ENCODE measurements at places on chromosomes 4 and X.

DNA sequence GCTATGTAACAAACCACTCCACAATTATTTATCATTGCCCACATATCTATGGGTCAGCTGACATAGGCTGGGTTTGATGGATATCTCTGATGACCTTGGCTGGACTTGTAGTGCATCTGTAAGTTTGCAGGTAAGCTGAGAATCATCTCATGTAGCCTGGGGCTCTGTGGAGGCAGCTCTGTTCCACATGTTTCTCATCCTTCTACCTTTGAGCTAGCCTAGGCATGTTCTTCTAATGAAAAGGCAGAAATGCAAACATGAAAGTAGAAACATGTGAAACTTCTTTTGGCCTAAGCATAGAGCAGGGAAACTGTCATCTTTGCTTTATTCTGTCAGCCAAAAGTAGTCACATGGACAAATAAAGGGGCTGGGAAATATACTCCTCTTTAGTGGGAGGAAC is 18.2 kb downstream of the MRPL1 start:
- DNase-seq = no peak

DNA sequence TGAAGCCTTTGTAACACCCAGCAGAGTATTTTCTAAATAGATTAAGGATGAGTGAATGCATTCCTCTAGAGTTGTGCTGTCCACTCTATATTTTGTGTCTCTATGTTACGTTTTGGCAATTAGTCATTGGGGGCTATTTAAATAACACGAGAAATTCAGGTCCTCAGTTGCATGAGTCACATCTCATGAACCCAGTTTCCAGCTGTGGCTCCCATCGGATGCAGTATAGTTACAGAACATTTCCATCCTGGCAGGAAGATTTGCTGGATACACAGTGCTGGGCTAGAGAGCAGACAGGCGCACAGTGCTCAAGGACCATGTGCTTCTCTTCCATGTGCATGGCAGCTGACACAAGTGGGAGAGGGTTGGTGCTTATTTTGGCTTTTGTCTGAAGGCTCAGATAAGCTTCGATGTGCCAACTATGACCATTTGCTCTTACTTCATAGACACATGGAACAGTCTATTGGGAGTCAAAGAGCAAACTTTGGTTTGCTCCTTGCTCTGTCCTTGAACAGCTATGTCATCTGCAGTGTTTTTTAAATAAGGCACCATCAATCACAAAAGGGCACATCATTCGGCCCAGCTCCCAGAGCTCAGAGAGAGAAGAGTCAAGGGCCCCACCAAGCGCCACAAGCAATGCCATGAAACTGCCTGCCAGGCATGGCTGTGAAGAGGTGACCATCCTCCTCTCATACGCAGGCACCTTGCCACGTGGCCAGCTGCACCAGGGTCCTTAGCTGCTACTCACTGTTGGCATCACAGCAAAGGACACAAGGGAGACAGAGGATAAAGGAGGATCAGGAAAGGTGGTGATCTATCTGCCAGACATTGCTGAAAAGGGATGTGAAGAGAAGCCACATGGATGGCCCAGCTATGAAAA is 8.1 kb upstream of the STS start:
- no peak for DNase-seq

DNA sequence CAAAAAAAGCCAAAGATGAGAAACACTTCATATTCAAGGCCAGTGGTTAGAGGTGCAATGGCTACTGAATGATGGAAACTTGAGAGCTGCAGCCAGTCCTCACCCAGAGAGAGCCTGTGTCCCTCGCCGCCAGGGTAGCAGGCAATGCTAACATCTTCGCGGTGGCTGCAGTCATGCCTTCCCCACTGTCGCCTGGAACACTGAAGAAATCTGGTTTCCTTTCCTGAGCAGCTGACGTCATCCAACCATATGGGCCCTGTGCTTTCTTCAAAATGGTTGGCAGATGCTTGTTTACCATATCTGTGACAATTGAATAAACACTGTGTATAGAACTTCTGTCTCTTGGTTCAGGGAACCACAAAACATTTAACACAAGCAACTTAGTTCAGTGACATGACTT is 39.7 kb downstream of the PRSS12 start:
- DNase-seq = no peak

- no peak for DNase-seq
Measured at GRCh38 chrX:45711231-45711630, 510.6 kb upstream of the DIPK2B start.

DNA sequence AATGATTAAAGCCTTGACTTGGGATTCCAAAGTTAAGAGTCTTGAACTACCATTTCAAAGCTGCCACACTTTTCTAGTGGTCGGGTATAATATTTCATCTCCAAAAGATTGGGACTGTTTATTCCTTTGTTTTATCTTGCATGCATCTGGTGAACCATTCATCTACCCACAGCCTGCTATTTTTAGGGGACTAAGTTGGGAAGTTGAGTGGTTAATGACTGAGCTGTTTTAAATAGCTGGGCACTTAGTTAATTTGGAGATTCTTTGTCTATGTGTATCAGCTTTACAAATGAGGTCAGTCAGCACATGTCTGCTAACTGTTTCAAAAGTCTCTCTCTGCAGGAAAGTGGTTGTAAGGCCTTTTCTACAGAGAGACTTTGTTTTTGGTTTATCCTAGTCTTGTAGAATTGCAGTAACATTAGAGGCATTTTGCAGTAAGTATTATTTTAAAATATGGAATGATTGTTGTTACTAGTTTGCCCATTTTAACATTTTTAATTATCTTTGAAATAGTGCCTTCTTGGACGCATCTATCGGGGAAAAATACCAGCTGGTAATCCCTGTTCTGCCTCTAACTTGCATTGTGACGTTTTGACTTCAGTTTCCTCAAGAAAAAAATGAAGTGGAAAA is 8.2 kb downstream of the BMP2K start:
- DNase-seq = no peak

GRCh38 chr4:5553801-5554200 is 154.6 kb downstream of the EVC2 start:
- DNase-seq = no peak

DNA sequence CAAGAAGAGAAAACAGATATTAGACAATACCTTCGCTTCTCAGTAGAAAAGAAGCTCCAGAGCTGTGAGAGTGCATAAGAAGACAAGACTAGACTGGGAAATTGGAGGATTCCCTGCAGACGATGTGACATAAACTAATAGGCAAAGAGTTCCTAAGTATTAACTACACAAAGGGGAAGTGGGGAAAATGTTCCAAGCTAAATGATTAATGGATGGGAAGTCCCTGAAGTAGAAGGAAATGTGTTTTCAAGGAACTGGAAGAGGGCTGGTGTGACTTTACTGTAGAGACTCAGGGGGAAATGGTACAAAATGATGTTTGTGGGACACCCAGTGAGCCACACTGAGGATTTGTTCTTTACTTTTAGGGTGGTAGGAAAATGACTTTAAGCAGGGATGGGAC is 69.7 kb upstream of the DCLK2 start:
- no peak for DNase-seq

DNA sequence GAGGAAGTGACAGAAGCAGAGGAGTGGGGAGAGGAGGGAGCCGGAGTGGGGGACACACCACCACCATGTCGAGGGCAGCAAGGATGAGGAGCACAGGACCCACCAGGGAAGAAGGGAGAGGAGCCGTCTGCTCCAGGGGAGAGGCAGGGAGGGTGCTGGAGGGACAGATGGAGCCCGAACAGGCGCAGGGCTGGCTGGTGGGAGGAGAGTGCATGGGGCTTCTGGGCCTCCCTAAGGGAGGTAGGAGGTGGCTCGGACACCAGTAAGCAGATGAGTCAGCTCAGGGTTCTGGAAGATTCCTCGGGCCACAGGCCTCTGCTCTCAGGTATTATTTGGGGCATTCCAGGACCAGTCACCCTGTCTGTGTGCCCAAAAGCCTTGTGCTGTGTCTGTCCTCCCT is 29.8 kb downstream of the ATP2B3 start:
- DNase-seq = no peak

DNA sequence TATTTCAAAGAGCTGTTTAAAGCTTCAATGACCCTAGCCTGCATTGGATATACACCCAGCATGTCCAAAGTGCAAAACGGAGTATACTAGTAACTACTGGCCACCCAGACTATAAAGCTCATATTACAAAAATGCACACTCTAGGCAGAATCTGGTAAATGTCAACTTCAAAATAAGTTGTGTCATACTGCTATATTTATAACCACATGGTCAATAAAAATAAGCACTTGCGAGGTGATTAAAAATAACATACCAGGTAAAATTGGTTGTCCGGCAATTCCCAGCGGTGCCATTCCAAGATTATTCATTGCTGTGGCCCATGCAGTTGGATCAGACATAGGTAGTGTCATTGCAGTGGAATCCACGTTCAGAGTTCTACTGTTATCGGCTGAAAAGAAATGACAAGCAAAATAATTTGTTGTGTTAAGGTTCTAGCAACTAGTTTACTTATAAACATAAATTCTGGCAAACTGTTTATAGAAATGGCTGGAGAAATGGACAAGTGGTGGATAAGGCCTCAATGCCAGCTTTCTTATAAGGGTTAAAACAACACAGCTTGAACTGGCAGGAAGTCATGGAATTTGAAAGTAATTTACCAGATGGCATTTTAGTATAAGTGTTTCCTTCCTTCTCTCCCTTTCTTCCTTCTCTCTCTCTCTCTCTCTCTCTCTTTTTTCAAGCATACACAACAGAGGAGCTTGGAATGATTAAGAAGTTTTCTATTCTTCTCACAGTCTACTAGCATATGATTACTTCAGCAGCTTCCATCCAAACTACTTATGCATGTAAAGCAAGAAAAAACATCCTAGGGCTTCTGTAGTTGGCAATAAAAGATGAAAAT is 199.9 kb downstream of the ENOX2 start:
- DNase-seq = no peak

DNA sequence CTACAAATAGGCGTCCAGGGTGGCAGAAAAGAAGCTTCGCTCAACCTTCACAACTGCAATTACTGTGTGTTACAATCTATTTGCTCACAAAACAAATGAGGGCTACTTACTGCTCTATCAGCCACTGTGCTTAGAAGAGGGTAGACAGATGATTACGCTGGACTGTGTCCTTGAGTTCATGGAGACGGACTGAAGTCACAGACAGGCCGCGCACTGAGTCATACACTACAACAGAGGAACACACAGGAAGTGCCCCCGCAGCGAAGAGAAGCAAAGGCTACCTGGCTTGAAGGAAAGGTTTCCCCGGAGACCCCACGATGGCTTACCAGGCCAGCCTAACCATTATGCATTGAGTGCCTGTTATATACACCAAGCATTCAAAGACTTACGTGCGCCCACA is 25.6 kb downstream of the FAT1 start:
- DNase-seq = no peak

- no peak for DNase-seq
Measured at GRCh38 chr4:88964450-88964849, 92.5 kb downstream of the FAM13A start.

DNA sequence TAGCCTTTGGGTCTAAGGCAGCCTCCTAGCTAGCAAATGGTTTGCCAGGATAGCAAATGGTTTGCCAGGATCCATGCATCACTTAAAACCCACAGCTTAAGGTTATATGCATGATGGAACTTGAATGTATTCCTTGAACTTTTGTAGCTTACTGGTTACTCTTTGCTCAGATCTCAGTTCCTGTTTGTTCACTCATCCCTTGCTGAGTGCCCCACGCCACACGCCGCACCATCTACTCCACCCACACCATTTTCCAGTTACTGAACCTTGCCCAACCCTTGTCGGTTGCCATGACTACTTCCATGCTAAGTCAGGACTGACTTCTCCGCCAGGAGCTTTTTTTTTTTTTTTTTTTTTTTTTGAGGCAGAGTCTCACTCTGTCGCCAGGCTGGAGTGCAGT is 29.5 kb upstream of the XIAP start:
- DNase-seq = no peak

DNA sequence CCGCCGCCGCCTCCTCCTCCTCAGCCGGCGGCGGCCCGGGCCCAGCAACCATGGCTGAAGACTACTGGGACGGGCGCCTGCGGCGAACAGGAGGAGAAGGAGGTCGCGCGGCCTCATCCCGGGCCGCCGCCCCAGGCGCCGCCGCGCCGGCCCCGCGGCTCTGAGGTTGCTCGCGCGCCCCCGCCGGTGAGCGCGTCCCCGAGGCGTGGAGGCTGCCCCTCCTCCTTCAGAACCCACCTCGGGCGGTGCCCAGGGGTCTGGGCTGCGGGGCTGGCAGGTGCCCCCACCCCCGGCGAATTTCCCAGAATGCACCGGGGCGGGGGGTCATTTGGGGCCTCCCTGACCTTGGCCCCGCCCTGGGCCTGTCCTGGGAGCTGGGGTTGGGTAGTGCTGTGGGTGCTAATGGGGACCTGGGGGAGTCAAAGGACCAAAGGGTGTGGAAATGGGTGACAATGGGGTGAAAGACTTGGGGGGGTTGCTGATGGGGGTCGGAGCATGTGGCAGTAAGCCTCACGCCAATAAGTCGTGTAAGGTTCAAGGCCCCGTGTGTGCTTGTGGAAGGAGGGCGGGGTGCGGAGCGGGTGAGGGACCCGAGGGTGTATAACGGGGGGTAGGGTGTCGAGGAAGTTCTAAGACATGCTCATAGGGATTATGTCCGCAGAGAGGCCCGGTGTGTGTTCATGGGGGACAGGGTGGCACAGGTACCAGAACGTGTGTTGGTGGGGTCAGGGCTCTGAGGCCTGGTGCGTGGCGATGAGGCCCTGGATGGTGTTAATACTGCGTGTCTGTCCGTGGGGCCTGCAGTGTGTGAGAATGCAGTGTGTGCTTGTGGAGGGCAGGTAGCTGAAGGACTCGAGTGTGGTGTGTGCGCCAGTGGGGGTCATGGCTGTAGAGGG is 687 bp downstream of the CDK16 start:
- DNase-seq = no peak

GRCh38 chr4:42412251-42412650 is 15.0 kb downstream of the SHISA3 start:
- DNase-seq = no peak

GRCh38 chrX:135114392-135114791 is 5.9 kb downstream of the ETDB start:
- no peak for DNase-seq

- DNase-seq = no peak
Measured at GRCh38 chrX:48776818-48777439, 9.5 kb upstream of the GATA1 start.

- DNase-seq = no peak
Measured at GRCh38 chrX:119389871-119390501, 9.2 kb upstream of the SLC25A43 start.

- no peak for DNase-seq
Measured at GRCh38 chr4:178306565-178306964, 864.3 kb upstream of the AGA start.

DNA sequence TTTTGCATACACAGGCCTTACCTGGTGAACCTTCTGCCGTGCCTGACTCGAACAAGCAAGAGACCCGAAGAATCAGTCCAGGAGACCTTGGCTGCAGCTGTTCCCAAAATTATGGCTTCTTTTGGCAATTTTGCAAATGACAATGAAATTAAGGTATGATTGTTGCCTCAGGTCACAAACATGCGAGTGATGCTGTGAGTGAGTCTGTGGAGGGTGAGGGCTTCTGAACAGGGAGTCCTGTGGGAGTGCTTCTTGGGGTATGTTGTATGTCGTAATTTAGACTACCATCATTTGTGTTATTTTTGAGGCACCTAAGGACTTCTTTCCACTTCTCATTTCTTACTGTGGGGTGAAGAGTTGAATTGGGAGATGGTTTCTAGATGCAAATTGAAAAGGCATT is 32.8 kb downstream of the HTT start:
- no peak for DNase-seq

All from esophagus muscularis mucosa (tissue), 4 donors.